ENCODE measurements at places on chromosomes 11 and 22.

- DNase-seq: peak; percentile 73
These were observed 19.3 kb downstream of the RRP7A start for GRCh38 chr22:42500161-42500835.

DNA sequence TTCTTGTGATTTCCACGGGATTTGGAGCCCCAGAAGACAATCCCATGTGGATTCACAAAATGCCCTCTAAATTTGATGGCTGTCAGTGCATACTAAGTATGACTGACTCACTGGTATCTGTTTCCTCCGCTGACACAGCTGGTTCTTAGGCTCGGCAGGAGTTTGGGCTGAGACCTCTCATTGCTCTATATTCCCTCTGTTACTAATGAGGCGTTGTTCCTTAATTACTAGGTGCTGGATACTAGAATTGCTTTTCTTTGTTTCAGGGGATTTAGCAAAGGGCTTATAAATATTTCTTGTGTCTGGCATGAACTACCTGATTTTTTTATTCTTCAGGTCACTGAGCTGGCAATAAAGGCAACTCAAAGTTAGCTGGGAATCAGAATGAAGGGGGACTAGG is 53.2 kb upstream of the EHF start:
- DNase-seq: no peak

DNA sequence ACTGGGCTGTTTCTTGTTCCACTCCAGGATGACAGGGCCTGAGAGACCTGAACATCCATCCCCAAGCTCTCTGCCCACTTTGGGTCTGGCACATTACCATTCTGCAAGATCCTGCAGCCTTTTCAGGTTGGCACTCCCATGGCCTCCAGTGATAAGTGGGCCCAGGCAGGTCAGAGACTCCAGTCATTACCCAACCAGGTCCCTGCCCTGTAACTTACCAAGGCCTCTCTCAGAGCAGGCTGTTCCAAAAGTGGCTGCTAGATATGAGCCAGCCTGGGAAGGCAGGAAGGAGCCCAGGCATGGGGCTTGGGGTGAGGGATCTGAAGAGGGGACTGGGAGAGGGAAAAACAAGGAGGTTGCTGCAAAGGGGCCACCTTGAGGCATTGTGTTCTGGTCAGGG is 35.9 kb downstream of the KCNQ1OT1 start:
- DNase-seq: no peak

DNA sequence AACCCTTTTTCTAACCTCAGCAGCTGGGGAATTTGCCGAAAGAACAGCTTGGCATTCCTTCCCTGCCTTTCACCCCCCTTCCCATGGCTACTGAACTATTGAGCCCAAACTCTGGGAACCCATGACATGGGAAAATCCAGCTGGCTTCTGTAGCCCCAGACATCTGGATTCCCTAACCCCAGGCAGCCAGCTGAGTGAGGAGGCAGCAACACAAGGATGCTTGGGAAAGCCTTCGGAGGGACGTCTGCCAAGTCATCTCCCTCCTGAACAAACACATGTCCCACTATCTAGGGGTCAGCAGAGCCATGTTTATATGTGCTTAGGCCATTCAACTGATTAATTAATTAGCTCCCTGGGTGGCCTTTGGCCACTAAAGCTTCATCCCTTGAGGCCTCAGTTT is 21.6 kb downstream of the LRRC55 start:
- no peak for DNase-seq

DNA sequence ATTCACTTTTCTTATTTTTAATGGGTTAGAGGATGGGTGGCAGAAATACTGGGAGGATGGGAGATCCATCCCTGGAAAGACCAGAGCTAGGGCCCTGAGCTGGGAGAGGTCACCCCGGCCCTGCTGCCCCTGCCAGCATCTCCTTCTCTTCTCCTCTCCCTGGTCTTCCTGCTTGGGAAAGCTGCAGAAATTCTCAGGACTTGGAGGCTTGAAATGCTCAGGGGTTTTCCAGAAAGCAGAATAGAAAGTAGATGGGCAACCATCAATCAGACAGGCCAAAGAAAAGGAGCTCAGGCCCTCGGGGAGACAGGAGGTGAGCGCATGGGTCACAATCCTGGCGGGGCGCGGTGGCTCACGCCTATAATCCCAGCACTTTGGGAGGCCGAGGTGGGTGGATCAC is 1.5 kb downstream of the APOBEC3H start:
- no peak for DNase-seq

DNA sequence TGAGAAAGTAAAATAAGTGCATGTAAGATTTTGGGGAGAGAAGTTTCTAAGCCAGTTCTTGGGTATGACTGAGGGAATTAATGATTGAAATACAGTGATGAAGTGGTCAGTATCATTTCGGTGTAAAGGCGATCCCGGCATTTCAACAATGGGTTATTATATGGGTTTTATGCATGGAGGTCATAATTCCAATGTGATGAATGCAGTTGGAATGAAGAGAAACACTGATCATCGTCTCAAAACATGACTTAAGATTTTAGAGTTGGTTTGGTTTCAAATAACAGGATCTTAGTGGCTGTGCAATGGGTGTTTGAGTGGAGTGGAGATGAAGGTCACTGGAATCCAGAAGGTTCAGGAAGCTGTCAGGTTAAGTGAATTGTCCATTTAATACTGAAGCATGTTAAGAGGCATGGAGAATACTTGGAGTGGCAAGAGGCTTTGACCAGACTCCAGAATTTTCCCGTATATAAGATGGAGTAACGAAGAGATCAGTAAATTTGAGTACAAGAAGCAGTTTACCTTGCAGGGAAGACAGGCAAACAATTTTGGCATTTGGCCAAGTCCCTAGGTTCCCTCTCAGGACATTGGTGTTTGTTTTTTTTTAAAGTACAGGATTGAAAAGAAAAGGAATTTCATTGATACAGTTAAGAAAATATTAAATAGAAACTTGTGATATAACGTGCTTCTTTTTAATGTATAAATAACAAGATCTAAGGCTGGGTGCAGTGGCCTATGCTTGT is 96.4 kb upstream of the BIRC3 start:
- no peak for DNase-seq

DNA sequence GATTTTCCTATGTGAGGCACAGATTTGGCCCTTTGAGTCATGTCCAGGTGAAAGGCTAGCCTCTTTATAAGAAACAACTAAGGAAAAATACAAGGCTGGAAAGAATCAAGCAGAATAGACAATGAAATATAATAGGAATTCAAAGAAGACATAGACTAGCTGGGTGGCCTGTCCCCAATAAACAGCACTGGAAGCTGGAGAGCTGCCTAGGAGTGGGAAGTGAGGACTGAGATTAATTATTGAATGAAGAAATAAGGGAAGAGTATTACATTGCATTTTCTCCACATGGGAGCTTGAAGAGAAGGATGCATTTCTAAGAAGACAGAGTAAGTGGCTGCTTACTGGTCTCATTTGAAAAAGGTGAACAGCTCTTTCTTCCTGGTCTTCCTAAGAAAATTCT is 100.0 kb downstream of the CCDC34 start:
- DNase-seq: no peak
